Left ventricle myocardium inferior (tissue), 1 donor: ENCODE measurements at places on chromosomes 3 and 15. TPM values are rescaled to one million over a fixed set of nuclear protein-coding genes. Genes with fewer than 3 reads are reported as not detected.
A peak's percentile ranks its signal among the peaks of the same experiment; 100 is the strongest.

- DNase-seq, result no peak
Observed at GRCh38 chr3:46755646-46756045, 38.0 kb upstream of the PRSS50 start.

- no peak for DNase-seq
Observed at GRCh38 chr15:85475317-85475701, 94.9 kb downstream of the AKAP13 start.

- DNase-seq, result no peak
Observed at GRCh38 chr3:167843481-167843880, 108.0 kb downstream of the SERPINI1 start.

The GRAMD1C gene
- total RNA-seq, result 2.0 TPM

The SLC28A1 gene
- total RNA-seq, result 0.91 TPM

DNA sequence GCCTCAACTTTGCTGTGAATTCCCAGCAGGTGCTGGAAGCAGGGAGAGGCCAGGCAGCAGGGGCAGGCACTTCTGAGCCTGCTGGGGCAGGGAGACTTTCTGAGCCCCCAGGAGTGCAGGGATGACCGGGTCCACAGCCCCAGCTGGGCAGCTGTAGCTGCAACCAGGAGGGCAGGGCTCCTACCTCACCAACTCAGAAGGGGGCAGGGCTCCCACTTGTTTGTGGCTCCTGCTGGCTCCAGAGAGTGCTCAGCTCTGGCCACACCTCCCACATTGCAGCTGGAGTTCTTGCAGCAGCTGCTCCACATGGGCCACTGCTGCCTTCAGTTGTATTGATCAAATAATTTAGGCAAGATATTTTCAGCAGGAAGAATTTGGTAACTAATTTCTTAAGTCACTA, 812.3 kb downstream of the NSUN3 start:
- no peak for DNase-seq

DNA sequence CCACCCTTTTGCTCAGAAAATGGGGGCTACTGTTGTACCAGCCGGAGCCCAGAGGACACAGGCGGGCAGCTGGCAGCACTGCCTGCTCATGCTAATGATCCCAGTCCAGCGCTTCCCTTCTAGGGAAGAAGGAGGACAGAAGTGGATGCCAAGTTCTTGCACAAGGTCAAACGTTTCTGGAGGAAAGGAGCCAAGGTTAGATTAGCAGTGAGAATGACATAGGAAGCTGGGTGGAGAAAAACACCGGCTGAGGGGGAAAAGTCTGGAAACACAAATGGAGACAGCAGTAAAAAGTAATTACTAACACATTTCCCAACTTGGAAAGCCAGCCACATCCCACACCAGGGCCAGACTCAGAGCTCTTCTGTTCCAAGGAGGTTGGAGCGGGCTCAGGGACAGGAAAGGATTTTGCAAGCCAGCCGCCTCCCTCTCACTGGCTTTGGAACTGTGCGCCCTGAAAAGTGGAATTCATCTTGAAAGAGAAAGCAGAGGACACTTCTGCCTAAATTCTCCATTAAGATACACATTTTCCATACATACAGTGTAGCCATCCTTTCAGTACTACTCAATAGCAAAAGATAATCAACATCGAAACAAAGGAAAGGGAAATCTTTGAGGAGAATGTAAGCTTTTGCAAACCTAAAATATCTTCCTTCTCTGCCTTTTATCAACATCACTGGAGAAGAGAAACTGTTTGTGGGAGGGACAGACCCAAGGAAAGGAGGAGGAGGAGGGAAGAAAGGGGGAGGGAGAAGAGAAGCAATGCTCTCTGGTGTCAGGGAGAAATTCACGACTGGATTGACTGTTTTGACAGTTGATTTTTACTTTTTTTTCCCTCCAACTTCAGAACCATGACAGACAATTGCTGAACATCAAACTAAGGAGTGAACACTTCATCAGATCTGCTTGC, 133.6 kb downstream of the CD47 start:
- peak; percentile 77 for DNase-seq
